ENCODE measurements at places on chromosomes 13 and 19.

DNA sequence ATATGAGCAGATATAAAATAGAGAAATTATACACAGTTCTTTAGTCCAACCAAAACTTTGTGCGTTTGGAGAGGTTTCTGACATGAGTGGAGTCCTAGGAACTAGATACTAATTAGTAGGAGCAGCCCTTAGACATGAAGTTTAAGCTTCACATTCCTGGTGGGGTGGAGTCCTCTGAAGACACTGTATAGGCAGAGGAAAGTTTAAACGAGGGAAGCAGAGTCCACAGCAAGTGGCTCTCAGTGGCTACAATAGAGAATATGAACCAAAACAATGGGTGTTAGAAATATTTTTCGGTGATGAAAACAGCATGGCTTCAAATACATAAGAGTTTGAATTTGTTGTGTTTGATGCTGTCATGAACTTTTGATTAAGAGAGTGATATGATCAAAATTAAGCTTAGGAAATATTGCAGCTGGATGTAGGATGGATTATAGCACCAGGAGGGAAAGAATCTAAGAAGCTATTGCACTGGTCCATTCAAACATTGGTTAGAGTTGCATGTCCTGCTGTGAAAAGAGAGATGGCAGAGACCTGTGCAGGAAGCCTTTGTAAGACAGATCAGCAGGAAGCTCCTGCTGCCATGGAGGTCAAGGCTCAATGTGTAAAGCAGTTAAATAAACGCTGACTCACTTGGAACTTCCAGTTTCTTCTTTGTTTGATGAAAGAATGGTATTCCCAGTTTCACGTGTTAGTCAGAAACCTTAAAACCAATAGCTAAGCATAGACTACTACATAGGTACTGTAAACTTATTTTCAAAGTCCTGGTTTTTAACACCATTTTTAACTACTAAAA is 175.2 kb downstream of the TDRD3 start:
- DNase-seq = peak; percentile 92

- DNase-seq = peak; percentile 62
Observed at GRCh38 chr19:1265615-1266128, 3.5 kb upstream of the CIRBP start.

- DNase-seq = no peak
Observed at GRCh38 chr13:61180234-61180633, 235.4 kb downstream of the PCDH20 start.

GRCh38 chr19:51460164-51460992 is 2.1 kb upstream of the SIGLEC8 start:
- DNase-seq = no peak

- DNase-seq = no peak
Observed at GRCh38 chr13:83201506-83201905, 680.8 kb downstream of the SLITRK1 start.

- no peak for DNase-seq
Observed at GRCh38 chr19:23795462-23795861, 36.8 kb upstream of the ZNF681 start.

DNA sequence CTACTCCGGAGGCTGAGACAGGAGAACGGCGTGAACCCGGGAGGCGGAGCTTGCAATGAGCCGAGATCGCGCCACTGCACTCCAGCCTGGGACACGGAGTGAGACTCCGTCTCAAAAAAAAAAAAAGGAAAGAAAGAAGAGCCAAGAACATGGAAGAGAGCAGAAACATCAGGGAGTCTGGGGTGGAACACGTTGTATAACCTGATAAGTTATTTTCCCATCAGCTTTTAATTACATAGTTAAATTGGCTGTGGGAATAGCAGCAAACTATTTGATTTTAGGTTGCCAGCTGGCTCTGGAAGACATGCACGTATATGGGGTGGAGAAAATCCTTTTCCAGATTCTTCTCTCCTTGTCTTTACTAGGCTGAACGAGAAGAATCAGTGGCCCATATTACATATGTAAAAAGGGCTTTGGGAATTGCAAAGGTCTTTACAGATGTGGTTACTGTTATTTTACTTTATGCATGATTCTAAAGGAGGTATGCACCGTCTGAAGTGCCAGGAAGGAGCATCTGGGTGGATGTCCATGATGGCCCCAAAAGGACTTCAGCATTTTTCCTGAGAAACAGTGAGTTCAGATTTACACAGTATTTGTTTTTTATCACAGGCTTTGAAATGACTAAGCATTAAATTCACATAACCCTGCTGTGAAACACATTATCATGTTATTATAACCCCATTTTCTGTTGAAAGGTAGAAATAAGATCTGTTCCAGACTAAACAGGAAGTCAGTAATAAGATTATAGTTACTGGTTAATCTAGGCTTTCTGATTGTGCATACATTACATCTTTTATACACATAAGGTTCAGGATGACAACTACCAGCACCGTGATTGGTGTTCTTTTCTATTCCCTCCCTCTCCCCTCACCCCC is 4.6 kb upstream of the NAA16 start:
- peak; percentile 63 for DNase-seq

- peak; percentile 90 for DNase-seq
Observed at GRCh38 chr19:37506387-37507166, at the start of gene ZNF793. Gene ZNF793 (plus strand): TSS chr19:37506939. CDS start chr19:37523440, 16,501 bp downstream.

DNA sequence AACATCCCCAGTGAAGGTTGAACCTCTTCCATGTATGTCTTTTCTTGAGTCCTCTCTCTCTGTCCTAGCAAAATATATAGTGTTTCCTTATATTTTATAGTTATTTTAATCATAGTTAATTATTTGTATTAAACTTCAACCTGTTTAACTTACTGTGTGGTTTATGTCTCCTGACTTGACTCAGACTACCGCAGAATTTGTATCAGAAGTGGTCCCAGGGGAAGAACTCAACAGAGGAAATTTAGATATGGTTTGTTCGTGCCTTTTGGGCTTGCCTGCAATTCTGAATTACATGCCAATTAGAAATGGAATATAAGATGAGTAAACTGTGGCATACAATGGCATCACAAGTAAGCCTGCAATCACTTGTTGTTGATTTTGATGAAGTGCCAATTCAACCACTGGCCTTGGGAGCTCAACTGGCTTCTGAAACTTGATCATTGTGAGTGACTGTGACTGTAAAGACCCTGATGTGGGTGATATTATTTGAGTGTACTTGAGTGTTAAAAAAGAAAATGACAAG is 1459.5 kb upstream of the PCDH20 start:
- DNase-seq = peak; percentile 30

- DNase-seq = no peak
Observed at GRCh38 chr13:112790735-112791641, 101.2 kb downstream of the ATP11A start.
